ENCODE measurements at places on chromosomes 7 and 10.

DNA sequence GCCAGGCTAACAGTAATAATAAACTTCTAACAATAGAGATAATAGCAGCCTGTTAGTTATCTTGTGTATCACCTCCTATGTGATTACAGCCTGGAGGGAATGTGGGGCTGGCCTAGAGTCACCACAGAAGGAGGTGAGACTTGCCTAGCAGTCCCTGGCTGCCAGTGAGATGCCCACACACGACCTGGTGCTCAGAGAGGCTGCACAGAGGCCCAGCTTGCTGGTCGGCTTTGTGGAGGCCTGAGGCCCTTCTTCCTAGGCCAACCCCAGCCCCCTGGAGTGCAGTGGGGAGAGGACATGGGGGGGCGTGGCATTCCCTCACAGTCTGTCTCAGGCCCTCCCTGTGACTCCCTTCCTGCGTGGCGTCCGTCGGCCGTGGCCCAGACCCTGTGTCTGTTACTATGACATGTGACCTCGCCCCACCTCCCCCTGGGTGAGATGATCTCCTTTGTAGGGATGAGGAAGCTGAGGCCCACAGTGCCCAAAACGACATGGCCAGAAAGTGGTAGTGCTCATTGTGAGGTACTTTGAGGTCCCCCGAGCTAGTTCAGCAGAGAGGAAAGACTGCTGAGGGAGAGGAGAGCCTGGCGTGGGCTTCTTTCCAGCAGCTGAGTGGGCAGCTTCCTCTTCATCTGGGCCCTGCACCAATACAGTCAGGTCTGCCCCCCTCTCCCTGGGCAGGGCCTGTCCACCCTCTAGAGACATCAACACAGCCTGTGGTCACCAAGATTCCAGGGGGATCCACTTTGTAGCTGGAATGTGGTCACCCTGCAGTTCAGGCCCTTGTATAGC is 29.7 kb downstream of the UNC5B start:
- DNase-seq: no peak

DNA sequence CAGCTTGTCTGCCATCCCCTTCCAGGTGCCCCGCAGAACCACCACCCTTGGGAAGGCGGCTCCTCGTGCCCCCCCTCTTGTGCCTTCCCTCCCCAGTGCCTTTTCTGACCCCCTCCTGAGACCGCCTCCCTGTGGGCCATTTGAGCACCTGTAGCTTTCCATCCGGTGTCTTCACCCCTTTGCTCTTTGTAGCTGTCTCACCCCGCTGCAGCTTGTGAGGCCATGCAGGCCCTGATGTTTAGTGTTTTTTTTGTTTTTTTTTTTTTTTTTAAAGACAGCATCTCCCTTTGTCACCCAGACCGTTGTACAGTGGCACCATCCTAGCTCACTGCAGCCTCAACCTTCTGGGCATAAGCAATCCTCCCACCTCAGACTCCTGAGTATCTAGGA is 52.5 kb downstream of the CUX1 start:
- DNase-seq: no peak

DNA sequence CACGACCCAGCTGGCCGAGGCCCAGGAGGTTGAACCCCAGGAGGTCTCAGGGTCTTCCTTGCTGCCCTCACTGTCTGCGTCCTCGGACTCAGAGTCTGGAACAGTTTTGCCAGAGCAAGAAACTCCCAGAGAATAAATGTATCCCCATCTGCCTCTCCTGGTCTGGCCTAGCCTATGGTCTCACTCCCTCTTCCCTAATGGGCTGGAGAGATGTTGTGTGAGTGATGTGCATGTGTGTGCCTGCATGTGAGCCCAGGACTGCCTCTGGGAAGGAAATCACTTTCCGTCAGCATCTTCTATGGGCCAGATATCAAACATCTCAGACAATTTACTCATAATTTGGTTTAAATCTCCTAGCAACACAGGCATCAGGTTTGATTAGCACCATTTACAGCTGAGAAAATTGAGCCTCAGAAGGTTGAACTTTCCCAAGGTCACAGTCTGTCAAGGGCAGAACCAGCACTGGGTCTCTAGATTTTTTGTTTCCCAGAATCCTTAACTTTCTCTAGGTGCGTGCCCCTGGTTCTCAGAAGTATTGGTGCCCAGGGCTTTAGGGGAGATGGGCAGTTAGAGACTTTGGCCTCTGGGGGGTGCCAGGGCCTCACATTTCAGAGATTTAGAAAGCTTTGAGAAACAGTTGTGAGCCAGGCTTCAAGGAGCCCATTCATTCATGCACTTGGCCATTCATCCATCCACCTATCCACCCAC is 4.9 kb downstream of the TMEM270 start:
- no peak for DNase-seq

DNA sequence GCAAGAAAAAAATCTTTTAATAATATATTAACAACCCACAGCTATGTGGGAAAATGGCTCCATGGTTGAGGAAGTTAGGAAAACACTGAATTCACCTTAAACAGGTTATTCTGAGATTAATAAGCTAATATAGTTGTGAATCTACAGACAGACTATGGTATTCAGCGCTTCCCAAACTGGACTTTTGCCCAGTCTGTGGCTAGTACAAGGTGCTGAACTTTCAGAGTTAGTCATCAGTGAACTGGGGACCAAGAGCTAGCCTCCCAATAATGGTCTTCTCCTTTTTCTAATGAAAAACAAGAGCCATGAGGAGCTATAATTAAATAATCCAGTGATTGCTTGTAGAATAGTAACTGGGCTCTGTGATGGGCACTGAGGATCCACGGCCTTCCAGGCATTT is 65.3 kb downstream of the FRMPD2 start:
- DNase-seq: no peak

DNA sequence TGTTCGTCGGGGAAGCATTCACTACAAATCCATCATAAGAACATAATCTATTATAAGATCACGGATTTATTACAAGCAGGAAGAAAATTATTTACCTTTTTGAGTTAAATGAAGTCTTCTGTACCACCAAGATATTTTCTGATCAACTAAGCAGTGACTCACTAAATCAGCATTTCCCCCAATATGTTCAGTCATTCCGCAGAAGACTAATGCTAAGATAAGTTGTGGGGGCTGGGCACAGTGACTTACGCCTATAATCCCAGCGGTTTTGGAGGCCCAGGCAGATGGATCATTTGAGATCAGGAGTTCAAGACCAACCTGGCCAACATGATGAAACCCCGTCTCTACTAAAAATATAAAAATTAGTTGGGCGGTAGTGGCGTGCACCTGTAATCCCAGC is 144.2 kb upstream of the EGR2 start:
- no peak for DNase-seq

DNA sequence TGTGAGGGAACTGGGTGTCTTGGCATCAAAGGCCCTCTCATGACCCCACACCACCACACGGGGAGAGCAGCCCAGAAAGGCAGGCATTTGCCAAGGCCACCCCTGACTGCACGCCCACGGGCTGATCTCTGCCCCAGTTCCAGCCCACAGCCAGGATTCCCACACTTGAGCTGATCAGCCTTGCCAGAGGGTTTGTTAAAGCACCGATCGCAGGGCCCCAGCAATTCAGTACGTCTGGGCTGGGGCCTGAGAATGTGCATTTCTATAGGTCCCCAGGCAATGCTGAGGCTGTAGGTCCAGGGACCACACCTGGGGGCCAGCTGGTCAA is 103.9 kb downstream of the TNS3 start:
- no peak for DNase-seq

- peak; percentile 55 for DNase-seq
Observed at GRCh38 chr7:101173752-101174244, 6.3 kb downstream of the NAT16 start.

- DNase-seq: peak; percentile 33
Observed at GRCh38 chr10:97399843-97400545, 1.1 kb downstream of the RRP12 start.

DNA sequence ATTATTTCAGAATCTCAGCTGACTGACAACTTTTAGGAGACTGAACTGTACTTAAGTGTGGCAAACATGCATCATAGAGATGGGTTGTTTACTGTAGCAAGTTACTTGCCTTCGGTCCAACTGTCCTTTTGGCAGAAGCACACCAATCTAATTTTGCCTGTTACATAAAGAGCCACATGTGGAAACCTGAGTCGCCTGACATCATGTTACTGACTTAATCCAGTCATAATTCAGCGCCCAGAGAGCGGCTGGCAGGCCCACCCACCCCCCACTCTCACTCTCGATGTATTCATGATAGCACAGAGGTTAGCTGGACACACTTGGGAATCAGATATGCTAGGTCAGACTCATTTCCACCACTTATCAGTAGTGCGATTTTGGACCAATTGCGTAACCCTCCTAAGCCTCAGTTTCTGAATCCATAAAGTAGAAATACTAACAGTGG is 57.3 kb upstream of the CAPZA2 start:
- DNase-seq: no peak

- DNase-seq: no peak
Observed at GRCh38 chr10:100816671-100817070, 71.3 kb downstream of the PAX2 start.

DNA sequence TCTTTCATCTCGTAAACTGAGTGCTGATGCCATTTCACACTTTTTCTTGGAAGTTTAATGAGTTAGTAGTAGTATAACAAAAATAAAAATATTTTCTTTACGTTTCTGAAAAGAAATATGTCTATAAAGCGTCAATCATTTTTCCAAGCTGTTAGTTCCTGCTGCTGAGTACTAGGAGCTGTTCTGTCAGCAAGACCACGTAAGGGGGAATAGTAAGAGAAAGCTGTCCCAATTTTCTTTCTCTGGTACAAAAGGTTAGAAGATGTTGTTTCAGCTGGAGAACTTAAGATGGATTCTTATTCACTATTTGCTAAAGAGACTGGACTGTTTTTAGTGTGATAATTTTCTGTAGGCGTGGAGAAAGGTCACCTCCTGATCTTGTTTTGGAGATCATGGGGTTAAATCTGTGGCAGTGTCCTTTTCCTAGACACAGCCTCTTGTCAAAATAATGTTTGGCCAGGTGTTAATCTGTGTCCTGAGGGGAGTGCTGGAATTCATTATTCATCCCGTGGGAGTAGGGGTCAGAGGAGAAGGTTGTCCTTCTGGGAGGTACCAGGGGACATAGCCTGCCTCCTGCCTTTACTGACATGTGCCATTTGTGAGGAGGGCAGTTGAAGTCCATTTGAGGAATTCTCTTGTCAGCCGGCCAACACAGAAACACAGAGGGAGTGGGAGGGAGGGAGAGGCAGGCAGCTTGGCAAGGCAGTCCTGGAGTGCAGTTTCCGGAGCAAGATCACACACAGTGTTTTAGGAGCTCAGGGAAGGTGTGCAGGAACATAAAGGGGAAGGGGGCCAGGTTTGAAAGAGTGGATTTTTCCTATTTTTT is 368.7 kb downstream of the AUTS2 start:
- no peak for DNase-seq

GRCh38 chr7:91565499-91566401 is 301.5 kb downstream of the FZD1 start:
- DNase-seq: no peak

GRCh38 chr7:24880886-24881285 is 99.1 kb downstream of the OSBPL3 start:
- DNase-seq: no peak

- no peak for DNase-seq
Observed at GRCh38 chr10:64091897-64092296, 570.7 kb downstream of the REEP3 start.

GRCh38 chr10:31724296-31724695 is 204.3 kb downstream of the ARHGAP12 start:
- no peak for DNase-seq

GRCh38 chr10:19921300-19922140 is 105.3 kb downstream of the PLXDC2 start:
- no peak for DNase-seq

- DNase-seq: no peak
Observed at GRCh38 chr10:104922810-104923209, 281.7 kb downstream of the SORCS3 start.
